ENCODE measurements at places on chromosomes 12 and 14. TPM values are rescaled to one million over a fixed set of nuclear protein-coding genes. Genes with fewer than 3 reads are reported as not detected.
A peak's percentile ranks its signal among the peaks of the same experiment; 100 is the strongest.

OR6C6 gene
- total RNA-seq, result not detected

AKAP5 gene
- 0.55 TPM for total RNA-seq

CIROP gene
- total RNA-seq, result not detected

HAL gene
- 2.4 TPM for total RNA-seq

- H3K27ac ChIP-seq, result no peak within 1 kb of the TSS
- no peaks in the 10 kb centered on the region for H3K27me3 ChIP-seq
- no peaks in the 10 kb centered on the region for H3K4me1 ChIP-seq
- no peaks in the 10 kb centered on the region for H3K36me3 ChIP-seq
Measured at GRCh38 chr12:65278576-65279368, at the start of gene MSRB3. MSRB3 (plus strand) TSS chr12:65278683; CDS start chr12:65308580, 29,897 bp downstream.

DNA sequence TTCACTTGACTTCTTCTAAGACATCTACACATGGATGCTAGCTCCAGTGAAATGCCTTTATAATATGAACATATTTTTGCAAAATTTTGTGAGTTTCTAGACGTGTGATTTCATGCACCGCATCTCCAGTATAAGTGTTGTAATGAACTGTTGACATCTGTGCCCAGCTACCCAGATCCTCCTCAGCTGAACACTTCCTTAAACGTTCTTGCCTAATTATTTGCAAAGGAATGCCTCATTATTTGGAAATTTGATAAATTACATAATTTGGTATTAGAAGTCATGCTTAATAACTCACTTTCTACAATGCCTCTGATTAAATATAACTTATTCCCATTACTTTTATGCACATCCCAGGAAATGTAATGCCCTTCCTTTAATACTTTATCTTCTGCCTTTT is 14.0 kb downstream of the OR11G2 start:
- H3K4me1 ChIP-seq, result no peaks in the 10 kb centered on the region
- H3K4me3 ChIP-seq, result no peak overlapping the region
- DNase-seq, result no peak
- H3K36me3 ChIP-seq, result no peaks in the 10 kb centered on the region
- no peak overlapping the region for H3K27ac ChIP-seq

DNA sequence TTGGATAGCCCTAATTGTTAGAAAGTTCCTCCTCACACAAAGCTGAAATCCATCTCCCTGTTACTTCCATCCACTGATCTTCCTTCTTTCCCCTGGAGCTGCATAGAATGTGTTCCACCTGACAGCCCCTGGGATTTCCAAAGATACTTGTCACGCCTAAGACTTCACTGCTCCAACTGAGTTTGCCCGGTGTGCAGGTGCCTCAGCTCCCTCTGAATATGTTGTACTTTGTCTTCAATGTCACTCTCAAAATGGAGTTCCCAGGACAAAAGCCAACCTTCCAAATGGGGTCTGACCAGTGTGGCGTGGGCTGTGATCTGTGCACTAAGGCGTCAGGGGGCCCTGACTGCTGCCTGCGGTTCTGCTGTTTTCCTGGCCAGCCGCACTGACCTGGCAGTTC is 42.8 kb downstream of the CACNA2D4 start:
- peaks cover 4% of the 10 kb centered on the region for H3K27me3 ChIP-seq
- no peaks in the 10 kb centered on the region for H3K36me3 ChIP-seq
- H3K4me1 ChIP-seq, result no peaks in the 10 kb centered on the region
- no peak for DNase-seq
- no peak overlapping the region for H3K27ac ChIP-seq

GRCh38 chr14:24861083-24861630 is 188.8 kb downstream of the STXBP6 start:
- peaks cover 2% of the 10 kb centered on the region for H3K27me3 ChIP-seq
- no peak overlapping the region for H3K27ac ChIP-seq
- H3K4me1 ChIP-seq, result no peaks in the 10 kb centered on the region
- H3K4me3 ChIP-seq, result no peak overlapping the region
- no peak for DNase-seq

DNA sequence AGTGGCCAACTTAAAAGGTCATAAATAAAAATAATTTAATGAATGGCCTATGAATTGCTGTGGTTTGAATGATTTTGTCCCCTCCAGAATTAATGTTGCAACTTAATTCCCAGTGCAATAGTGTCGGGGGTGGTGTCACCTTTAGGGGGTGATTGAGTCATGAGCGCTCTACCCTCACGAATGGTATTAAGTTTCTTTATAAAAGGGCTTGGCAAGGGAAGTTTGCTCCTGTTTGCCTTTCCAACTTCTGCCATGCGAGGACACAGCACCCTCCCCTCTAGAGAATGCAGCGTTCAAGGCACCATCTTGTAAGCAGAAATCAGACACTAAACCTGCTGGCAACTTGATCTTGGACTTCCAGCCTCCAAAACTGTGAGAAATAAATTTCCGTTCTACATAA is 253.3 kb downstream of the ATXN7L3B start:
- no peak overlapping the region for H3K27ac ChIP-seq
- no peaks in the 10 kb centered on the region for H3K36me3 ChIP-seq
- no peaks in the 10 kb centered on the region for H3K27me3 ChIP-seq
- no peak for DNase-seq
- H3K4me3 ChIP-seq, result no peak overlapping the region
- H3K4me1 ChIP-seq, result no peaks in the 10 kb centered on the region

DEGS2 gene
- 0.30 TPM for total RNA-seq

DNA sequence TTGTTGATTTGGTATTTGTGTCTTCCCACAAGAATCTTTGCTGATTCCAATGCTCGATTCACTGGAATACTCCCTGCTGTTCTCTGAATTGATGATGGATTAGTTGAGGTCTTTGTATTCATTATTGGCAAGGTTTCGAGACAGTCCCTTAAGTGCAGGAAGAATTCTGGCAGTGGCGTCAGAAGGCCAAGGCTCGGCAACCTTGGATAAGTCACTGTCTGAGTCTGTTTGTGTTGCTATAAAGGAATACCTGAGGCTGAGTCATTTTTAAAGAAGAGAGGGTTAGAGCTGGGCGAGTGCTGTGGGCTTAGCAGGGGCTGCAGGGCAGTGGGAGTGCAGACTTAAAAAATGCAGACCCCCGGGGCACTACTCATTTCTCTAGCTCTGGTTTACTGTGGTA is 56.9 kb downstream of the CHST11 start:
- H3K27ac ChIP-seq, result no peak overlapping the region
- DNase-seq, result no peak

DAO gene
- total RNA-seq, result not detected

DNA sequence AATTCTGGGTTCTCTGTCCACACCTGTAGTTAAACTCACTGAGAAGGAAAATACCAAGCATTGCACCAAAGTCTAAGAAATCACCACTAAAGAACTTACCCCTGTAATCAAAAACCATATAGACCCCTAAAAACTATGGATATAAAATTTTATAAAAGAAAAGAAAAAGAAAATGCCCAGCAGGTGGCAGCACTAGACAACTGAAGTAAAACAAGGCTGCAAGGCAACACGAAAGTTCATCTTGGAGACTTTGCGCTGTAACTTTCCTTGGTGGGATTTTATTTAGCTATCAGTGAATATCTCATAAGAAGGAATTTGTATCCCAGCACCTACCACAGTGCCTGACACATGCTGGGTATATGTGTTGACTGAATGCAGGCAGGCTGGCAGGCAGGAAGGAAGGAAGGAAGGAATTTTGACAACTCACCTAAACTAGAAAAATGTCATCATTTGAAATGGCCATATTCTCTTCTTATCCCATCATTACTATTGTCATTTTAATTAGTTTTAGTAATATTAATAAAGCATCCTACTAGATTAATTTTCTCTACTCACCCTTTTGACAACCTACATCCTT is 68.2 kb upstream of the ETV6 start:
- DNase-seq, result peak; percentile 65
- H3K4me3 ChIP-seq, result no peak overlapping the region
- H3K27me3 ChIP-seq, result no peaks in the 10 kb centered on the region
- no peak overlapping the region for H3K27ac ChIP-seq
- no peaks in the 10 kb centered on the region for H3K4me1 ChIP-seq
- no peaks in the 10 kb centered on the region for H3K36me3 ChIP-seq

KRT1 gene
- total RNA-seq, result 57.7 TPM

GALNT8 gene
- total RNA-seq, result 2.9 TPM

PTGER2 gene
- total RNA-seq, result 57.7 TPM

PLEK2 gene
- total RNA-seq, result 1.1 TPM

ANKRD33 gene
- total RNA-seq, result not detected

DNA sequence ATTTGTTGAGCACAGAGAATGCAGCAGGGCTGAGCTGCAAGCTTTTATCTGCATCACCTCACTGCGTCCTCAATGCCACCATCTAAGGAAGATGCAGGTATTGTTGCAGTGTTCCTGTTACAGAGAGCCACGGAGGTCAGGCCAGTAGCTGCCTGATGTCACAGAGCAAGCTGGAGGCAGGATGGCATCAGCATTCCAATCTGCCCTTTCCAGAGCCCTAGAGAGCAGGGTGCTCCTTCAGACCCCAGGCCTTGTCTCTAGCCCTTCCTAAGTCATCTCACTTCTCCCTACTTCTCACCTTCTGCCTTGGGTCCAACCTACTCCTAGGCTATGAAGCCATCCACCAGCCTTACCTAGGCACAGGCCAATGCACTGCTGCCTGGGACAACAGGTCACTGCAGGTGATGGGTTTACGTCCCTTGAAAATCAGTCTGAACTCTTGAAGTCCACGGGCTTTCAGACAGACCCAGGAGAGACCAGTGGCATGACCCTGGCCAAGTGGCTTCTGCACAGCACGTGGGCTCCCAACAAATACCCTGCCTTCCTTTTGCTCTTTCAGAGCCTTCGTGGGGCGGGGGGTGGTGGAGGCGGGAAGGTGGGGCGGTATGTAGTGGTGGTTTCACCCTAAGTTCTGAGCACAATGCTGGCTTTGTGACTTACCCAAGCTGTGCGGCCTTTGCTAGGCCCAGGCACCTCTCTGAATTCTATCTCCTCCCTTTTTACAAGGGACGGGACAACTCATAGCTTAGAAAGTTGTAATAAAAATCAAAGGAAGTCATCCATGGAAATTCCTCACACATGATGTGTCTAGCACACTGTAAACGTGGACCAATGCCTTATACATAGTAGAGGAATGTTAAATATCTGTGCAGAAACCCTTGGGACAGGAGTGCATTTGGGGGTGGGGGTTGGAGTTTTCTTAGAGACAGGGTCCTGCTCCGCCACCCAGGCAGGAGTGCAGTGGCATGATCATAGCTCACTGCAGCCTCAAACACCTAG is 136.0 kb downstream of the KSR2 start:
- H3K36me3 ChIP-seq, result no peaks in the 10 kb centered on the region
- H3K27ac ChIP-seq, result no peak overlapping the region
- peaks cover 16% of the 10 kb centered on the region for H3K27me3 ChIP-seq
- no peaks in the 10 kb centered on the region for H3K4me1 ChIP-seq
- no peak for DNase-seq

GRCh38 chr12:95440401-95440800 is 33.6 kb upstream of the METAP2 start:
- H3K4me1 ChIP-seq, result no peaks in the 10 kb centered on the region
- DNase-seq, result no peak
- no peak overlapping the region for H3K4me3 ChIP-seq
- peaks cover 6% of the 10 kb centered on the region for H3K27me3 ChIP-seq

FGD6 gene
- 1.9 TPM for total RNA-seq

- no peak for DNase-seq
- no peak overlapping the region for H3K27ac ChIP-seq
- H3K36me3 ChIP-seq, result no peaks in the 10 kb centered on the region
- no peaks in the 10 kb centered on the region for H3K4me1 ChIP-seq
Measured at GRCh38 chr12:2324387-2324786, 271.6 kb downstream of the CACNA1C start.

- no peak overlapping the region for H3K27ac ChIP-seq
- H3K4me3 ChIP-seq, result no peak overlapping the region
- no peaks in the 10 kb centered on the region for H3K36me3 ChIP-seq
- peaks cover 7% of the 10 kb centered on the region for H3K4me1 ChIP-seq
- no peaks in the 10 kb centered on the region for H3K27me3 ChIP-seq
Measured at GRCh38 chr12:31815096-31815495, 86.3 kb upstream of the AMN1 start.

- H3K4me1 ChIP-seq, result peaks cover 79% of the 10 kb centered on the region
- peaks cover 40% of the 10 kb centered on the region for H3K36me3 ChIP-seq
- peak overlapping the region; percentile 95 for H3K4me3 ChIP-seq
- no peaks in the 10 kb centered on the region for H3K27me3 ChIP-seq
Measured at GRCh38 chr12:4275016-4275869, 1.7 kb downstream of the CCND2 start.

DNA sequence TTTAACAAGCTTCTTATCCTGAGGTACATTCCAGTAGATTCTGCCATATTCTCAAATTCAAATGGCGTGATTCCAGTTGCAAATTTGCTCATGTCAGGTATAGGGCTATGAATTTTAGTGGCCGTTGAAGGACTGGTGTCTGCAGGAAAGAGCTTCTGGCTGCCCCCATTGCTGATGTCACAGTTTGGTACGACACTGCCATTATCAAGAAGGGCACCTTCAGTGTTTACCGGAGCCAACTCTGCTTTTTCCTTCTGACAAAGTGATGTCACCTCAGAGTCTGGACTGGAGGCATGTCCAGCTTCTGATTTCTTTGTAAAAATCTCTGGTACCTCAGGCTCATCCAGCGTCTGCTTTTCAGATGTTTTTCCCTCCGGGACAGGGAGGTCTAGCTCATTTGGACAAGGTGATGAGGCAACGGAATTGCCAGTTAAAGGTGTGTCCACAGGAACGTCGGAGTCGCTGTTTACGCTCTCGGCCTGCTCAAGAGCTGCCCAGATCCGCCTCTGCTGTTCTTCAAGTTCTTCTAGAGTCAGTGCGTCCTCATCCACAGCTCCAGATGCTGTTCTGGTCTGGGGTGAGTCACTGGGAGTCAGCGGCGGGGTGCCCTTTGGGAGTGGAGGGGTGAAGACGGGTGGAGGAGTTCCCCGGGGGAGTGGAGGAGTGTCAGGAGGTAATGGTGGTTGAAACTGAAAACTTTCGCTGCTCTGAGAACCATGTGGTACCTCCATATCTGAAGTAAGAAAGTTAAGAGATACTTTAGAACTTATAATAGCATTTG is 27.0 kb downstream of the ZCCHC8 start:
- H3K27ac ChIP-seq, result no peak overlapping the region
- H3K36me3 ChIP-seq, result peaks cover 51% of the 10 kb centered on the region
- H3K4me3 ChIP-seq, result no peak overlapping the region

SLC2A14 gene
- 2.5 TPM for total RNA-seq

- H3K27me3 ChIP-seq, result no peaks in the 10 kb centered on the region
- H3K4me1 ChIP-seq, result peaks cover 3% of the 10 kb centered on the region
- H3K36me3 ChIP-seq, result no peaks in the 10 kb centered on the region
- no peak overlapping the region for H3K4me3 ChIP-seq
Measured at GRCh38 chr12:2636741-2637340, 157.9 kb upstream of the FKBP4 start.

- H3K4me3 ChIP-seq, result no peak overlapping the region
- no peaks in the 10 kb centered on the region for H3K27me3 ChIP-seq
- no peaks in the 10 kb centered on the region for H3K36me3 ChIP-seq
- H3K27ac ChIP-seq, result no peak overlapping the region
- no peak for DNase-seq
Measured at GRCh38 chr12:46723629-46724419, 102.0 kb downstream of the SLC38A4 start.

NELL2 gene
- total RNA-seq, result 163 TPM

MAP3K9 gene
- 7.0 TPM for total RNA-seq
